ENCODE measurements at places on chromosomes 11 and 22. TPM values are rescaled to one million over a fixed set of nuclear protein-coding genes. Genes with fewer than 3 reads are reported as not detected.
A peak's percentile ranks its signal among the peaks of the same experiment; 100 is the strongest.

- peak; percentile 61 for DNase-seq
Observed at GRCh38 chr11:45755281-45755859, 49.6 kb upstream of the SLC35C1 start.

The CCDC82 gene
- total RNA-seq, result 20.9 TPM

The P4HA3 gene
- total RNA-seq, result not detected

DNA sequence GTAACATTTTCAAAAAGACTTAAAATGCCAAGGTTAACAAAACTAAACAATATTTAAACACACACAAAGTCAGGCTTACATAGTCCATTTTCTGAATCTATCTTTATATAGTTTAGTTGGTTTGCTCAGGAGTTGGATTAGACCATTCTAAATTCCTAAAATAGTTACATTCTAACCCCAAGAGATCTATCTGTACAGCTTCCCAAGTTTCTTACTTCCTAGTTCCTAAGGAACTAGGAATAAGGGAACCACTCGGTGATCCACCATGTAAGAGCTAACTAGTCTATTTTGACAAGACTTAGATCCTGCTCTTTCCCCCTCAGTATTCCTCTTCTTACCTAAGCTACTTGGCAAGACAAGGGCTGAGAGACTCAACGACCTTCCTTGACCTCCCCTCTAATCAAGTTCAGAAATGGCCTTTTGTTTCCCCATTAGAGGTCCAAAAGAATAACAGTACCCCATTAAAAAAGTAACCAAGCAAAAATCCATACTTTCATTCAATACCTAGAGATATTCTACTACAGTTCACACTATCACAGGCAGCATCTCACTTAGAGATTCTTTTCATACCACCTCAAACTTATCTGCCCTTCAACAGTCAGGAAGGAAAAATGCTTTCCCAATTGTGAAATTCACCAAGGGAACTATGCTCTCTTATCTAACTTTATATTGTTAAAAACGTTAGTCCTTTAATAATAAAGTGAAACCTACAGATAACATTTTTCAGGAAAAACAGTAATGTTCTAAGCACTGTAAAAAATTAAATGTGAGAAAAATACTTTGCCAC lies 253.1 kb downstream of the TTC28 start:
- no peak for DNase-seq

GRCh38 chr11:116175707-116176106 lies 597.1 kb downstream of the BUD13 start:
- peak; percentile 24 for DNase-seq

DNA sequence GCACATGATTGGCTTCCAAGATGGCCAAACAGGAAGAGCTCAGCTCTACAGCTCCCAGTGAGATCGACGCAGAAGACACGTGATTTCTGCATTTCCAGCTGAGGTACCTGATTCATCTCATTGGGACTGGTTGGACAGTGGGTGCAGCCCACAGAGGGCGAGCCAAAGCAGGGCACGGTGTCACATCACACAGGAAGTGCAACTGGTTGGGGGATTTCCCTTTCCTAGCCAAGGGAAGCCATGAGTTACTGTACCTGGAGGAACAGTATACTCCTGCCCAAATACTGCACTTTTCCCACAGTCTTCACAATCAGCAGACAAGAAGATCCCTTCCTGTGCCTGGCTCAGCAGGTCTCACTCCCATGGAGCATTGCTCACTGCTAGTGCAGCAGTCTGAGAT lies 131.2 kb downstream of the DLG2 start:
- no peak for DNase-seq

DNA sequence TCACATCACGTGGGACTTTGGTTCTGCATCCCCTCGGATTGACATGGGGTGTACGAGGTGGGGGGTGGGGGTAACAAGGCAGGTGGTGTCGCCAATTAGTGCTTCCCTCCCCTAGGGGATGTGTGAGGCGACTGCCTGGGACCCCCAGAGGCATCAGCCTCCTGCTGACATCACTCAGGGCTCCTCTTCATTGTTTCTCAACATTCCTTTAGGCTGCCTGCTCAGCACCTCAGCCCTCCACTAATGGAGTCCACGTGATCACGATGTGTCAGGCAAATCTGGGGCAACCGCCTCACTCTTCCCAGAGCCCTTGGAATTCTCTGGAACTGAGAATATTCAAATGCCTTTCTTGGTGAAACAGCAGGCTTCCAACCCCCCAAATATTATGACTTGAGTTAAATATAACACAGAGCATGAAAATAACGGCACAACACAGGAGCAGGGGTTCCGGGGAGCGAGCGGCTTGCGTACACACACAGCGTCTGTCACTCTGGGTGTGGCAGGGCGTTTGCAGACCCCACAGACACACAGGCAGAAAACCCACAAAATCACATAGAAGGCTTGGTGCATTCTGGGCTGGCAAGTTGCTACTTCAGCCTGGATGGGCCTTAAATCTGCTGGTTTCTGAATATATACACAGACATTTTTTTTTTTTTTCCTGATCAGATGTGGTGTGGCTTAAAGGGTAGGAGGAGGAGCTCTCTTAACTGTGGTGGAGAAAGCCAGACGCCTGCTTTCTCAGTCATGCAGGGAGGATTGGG lies 170.1 kb upstream of the CADM1 start:
- peak; percentile 63 for DNase-seq

The NLRP14 gene
- 0.40 TPM for total RNA-seq

GRCh38 chr11:92738276-92738675 lies 231.2 kb upstream of the MTNR1B start:
- no peak for DNase-seq

DNA sequence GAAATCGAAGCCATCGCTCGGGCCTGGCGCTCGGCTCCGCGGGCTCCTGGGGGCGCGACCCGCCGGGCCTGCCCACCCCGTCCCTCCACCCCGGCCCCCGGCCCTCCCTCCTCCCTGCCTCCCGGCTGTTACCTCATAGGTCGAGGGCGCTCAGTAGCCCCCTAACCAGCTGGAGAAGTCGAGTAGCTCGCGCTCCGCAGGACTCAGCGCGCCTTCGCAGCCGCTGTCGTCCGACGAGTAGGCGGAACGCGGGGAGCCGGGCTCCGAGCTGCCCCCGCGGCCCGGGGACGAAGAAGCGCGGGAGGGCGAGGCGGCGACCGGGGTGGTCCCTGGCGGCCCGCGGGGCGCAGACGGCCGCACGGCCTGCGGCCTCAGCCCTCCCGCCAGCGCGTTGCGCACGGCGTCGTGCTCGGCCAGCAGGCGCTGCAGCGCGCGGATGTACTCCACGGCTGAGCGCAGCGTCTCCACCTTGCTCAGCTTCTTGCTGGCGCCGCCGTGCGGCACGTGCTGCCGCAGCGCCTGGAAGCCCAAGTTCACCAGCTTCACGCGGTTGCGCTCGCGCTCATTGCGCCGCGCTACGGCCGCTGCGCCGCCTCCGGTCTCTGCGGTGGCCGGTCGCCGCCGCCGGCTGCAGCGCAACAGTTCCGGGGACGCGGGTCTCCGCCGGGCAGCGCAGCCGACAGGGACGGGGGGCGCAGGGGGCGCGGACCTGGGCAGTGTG lies 627 bp downstream of the ASCL2 start:
- DNase-seq, result peak; percentile 89

DNA sequence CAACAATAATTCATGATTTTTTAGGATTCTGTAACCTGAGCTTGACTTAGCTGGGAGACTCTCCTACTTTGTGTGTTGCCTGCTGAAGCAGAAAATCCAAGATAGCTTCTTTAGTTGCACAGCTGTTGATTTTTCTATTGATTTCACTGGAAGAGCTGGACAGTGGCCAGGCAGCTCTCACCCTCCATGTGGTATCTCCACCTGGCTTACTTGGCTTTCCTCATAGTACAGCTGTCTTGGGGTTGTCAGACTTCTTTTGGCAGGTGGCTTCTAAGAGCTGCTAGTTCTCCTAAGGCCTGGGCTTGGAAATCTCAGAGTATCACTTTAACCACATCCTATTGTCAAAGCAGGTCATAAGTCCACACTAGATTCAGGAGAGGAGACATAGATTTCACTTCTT lies 130.8 kb upstream of the SPON1 start:
- DNase-seq, result no peak
